ENCODE measurements at places on chromosomes 5 and 9.

DNA sequence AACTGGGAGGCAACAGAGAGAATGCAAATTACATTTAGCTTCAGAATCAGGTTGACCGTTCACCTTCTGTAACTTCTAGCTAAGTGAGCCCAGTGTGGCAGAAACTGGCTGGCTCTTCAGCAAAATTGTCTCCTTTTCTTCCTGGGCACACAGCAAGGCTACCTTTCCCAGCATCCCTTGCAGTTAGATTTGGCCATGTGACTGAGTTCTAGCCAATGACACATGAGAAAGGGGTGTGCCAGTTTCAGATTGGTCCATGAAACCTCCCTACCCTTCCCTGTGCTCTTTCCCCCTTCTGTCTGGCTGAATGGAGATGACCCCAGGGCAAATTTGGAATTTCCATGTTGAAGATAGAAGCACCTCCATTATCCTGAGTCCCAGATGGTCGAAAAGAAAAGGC, 72.5 kb upstream of the SMIM23 start:
- no peak for DNase-seq

DNA sequence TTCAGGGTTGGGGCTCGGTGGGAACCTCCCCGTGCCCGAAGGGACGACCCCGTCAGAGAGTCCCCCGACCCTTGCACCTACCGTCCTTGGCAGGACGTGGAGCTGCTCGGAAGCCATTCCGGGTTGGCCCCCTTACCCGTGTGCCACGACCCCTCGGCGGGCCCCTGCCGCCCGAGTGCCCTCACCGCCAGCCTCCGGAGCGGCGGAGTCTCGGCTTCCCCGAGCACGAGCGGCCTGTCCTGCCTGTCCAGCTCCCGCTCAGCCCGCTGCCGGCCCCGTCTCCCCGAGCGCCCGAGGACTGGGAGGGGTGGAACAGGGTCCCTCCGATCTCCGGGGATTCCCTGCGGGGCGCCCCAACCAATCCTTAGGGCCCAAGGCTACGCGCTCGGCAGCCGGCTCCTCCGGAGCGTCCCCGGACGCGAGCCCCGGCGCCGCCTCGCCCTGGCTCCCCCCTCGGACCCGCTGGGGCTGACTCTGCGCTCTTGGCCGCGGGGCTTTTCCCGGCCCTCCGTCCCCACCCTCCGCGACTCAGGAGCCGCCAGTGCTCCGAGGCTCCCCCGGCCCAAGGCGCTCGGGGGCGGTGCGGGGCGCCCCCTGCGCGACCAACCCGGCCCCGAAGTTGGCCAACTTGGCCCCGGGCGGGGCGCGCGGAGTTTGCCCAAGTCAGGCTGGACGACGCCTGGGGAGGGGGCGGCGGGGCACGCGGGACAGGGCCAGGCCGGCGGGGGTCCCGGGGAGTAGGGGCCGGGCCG, 654 bp downstream of the ADAMTS2 start:
- DNase-seq = no peak

- DNase-seq = no peak
Observed at GRCh38 chr5:146851133-146851532, 27.4 kb downstream of the PPP2R2B start.

DNA sequence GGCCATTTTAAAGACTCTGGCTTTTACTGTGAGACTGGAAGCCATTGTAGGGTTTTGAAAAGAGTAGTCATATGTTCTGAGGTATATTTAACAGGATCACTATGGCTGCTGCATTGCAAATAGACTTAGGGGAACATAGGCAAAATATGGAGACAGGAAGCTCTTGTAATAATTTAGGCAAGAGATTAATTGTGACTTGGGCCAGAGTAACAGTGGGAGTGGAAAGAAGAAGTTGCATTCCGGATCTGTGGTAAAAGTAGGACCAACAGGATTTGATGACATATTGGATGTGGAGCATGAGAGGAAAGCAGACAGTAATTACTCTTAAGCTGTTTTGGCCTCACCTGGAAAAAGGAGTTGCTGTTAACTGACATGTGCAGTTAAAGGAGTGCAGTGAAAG, 85.6 kb downstream of the SMIM15 start:
- no peak for DNase-seq

DNA sequence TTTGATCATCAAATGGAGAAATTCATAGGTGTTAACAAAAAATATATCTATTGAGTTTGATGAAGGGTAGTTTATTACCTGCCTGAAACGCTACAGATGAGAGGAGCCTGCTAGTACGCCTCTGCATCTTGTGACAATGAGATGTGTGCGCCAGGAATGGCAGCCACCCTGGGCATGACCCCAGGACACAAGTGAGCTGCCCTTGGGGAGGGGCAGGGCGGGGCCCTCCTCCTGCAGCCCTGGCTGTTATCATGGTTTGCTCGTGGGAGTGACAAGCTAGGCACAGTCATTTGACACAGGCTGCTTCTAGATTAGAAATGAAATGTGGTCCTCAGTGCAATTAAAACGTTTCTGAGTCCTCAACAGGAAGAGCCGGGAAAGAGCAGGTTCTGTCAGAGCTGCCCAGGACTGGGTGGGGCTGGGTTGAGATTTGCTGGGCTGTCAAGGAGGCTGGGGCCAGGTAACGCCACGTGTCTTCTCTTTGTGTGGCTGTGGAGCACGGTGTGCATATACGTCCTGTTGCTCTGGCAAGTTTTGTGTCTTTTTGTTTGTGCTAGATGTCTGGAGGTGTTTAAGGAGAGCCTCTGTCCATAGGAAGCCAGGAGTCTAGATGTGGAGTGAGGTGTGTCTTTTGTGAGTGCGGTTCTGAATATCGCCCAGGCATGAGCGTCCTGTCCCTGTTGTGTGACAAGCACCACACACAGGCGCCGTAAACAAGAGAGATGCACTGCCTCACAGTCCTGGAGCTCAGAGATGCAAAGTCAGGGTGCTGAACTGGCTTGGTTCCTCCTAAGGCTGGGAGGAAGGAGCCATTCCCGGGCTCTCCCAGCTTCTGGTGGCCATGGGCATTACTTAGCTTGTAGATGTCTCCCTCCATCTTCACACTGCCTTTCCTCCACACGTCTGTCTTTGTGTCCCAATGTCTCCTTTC, 129.0 kb upstream of the IRX4 start:
- no peak for DNase-seq

- no peak for DNase-seq
Observed at GRCh38 chr5:153629027-153629895, 138.8 kb downstream of the GRIA1 start.

DNA sequence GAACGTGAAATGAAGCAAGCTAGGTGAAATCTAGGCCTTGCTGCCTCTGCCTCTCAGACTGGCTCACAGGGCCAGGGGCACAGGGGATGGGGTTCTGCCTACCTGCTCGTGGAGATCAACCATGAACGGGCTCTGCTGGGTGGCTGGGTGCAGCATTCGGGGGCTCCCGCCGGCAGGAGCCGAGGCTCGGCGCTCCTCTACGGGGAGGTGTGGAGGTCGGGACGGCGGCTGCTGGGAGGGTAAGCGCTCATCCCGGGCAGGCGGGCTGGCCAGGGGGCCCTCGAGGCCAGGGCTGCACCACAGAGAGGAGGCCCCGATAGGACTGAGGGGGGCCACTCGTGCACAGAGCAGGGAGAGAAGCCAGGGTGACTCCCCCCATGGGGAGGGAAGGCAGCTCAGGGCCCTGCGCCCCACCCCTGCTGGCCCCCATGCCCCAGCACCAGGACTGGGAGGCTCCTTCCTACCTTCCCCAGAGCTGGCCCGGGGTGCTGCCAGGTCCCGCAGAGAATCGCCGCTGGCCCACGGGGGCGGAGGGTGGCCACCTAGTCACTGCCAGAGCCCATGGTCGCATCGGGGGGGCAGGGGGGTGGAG, 5.2 kb downstream of the RNF44 start:
- no peak for DNase-seq

GRCh38 chr5:8831854-8832253, 714.0 kb downstream of the SEMA5A start:
- no peak for DNase-seq

DNA sequence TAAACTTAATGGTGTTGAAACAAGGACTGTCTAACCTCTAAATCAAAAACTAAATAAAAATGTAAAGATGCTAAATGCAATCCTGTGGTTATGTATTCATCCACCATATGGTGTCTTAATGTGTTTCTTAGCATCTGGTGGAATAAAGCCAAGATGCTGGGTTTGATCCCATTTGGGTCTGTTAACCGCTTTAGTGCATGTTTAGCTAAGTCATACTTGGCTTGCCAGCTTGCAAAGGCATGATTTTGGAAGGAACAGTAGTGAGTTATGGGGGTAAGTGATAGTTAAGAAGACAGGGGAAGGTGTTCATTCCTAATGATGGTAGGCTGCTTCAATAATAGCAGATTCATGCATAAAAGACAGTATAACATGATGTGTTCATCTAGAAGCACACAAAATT, 139.0 kb upstream of the SLC27A6 start:
- DNase-seq = no peak

DNA sequence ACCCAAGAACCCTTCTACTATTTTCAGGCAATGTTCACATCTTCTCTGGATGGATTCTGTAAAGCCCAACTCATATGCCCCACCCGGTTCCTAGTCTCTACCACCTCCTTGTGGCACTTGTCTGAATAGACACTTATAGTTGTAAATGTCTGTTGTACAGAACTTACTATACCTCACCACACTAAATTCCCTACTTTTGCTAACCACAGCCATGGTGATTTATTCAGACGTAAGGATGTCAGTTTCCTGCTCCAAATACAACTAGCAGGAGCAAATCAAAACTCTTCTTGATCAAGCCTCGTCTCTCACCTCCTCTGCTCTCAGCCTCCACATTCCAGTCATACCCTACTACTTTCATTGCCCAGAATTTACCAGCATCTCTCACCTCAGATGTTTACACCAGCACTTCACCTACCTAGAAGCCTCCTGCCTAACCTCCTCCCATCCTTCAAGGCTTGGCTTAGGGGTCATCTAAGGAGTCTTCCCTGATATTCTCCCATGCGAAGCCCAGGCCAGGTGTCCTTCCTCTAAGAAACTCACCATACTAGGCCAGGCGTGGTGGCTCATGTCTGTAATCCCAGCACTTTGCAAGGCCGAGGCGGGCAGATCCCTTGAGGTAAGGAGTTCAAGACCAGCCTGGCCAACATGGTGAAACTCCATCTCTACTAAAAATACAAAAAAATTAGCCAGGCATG, 75.5 kb downstream of the MAPKAP1 start:
- peak; percentile 20 for DNase-seq

DNA sequence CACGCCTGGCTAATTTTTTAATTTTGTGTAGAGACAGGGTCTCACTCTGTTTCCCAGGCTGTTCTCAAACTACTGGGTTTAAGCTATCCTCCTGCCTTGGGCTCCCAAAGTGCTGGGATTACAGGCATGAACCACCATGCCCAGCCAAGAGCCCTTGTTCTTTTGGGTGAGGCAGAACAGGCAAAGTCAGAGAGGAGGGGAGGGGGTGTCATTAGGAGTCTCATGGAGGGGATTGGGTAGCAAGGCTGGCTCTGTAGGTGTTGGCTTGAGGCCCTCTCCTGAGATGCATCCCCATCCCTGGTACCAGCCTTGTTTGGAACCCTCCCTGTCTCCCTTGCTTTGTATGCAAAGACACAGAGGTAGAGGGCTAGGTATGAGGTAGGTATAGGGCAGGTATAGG, 24.1 kb downstream of the GSN start:
- no peak for DNase-seq

DNA sequence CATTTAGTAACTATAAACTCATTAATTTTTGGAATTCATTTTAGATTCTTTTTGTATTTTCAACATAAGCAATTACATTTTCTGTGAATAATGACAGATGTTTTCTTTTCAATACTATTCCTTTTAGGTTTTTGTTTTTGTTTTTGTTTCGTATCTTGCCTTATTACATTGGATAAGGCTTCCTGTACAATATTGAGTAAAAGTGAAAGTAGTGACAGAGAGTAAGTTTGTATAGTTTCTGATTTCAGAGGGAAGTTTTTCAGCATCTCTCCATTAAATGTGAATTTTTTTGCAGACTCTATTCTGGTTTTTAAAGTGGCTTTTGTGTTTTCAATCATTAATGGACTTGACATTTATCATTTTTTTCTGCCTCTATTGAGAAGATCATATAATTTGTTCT, 12.8 kb upstream of the CAMK4 start:
- DNase-seq = no peak

- no peak for DNase-seq
Observed at GRCh38 chr9:3397766-3398165, 128.0 kb downstream of the RFX3 start.

DNA sequence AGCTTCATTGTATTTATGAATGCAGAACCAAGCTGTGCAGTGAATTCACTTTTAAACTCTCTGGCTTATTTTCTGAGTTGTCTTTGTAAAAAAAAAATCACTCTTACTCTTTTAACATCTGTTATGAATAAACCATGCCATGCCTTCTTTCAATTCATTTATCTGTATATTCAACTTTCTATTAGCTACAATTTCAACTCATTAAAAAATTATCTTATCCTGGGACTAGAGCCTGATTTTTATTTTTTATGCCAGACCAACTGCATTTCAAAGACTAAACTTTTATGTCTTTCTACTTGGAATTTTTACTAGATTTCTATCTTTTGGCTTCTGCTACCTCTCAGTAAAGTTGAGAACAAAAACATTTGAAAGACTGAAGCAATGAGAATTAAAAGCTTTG, 342.7 kb downstream of the DEPDC1B start:
- DNase-seq = no peak

- DNase-seq = no peak
Observed at GRCh38 chr5:129904667-129905472, 605 bp downstream of the CHSY3 start.

GRCh38 chr9:114849450-114849849, 43.6 kb upstream of the TNFSF15 start:
- DNase-seq = no peak

GRCh38 chr5:180118391-180118791, 46.8 kb upstream of the RNF130 start:
- DNase-seq = no peak

- DNase-seq = no peak
Observed at GRCh38 chr9:117697046-117697445, 7.2 kb upstream of the TLR4 start.

DNA sequence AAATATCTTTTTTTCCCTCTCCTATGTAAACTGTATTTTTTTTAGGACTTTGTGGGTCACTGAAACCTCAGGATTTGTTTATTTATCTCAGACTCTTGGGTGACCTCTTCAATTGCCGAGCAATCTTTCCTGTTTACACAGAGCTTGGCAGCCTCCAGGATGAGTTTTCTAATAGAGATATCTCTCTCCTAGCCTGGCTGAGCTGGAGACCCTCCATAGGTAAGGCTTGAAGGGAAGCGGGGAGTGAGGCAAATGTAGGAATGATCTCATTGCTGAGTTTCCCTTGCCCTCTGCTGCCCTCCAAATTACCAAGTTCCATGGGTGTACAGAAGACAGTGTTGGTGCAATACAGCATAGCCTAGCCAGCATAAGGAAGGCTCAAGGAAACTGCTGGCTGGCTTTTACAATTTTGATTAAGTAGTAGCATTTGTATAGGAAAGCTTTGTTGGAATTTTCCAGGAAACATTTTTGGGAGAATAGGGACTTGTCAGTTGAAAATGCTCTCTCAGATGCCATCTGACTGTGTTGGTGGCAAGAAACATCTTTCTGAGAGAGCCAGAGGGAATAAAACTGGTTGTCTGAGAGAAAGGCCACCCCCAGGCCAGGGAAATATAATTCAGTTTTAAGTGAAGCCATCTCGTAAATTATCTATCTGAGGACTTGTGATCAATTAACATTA, 116.0 kb downstream of the NMUR2 start:
- DNase-seq = no peak

Data from NCI-H446 (cell line).